ENCODE measurements at places on chromosomes 3 and 15.

DNA sequence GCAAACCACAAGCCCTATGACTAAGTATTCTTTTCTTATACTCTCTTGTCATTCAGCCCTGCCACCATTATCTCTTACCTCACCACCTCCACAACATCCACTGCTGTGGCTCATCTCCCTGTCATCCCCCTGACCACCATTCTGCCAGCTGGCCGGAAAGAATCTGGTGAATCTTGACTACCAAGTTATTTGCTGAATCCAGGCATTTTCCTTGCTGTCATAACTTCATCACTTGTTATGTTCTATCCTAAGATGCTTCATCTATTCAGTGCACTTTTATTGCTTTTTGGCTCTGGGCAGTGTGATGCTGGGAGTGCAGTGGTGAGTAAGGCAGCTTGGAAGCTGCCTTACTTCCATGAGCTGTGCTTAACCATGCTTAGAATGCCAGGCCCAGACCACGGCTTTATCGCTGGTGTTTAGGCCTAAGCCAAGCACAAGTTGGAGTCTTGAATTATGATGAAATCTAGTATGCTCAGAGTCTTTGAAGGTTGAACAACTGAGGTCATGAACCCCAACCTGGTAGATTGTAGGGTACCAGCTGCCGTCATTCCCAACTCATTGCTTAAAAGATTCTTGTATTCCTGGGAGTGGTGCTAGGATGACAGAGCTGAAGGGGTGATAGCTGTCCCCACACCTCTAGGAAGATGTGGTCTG, 27.0 kb upstream of the APH1B start:
- no peak for DNase-seq

- no peak for DNase-seq
These were observed 779.9 kb downstream of the GRM7 start for GRCh38 chr3:7640787-7641186.

DNA sequence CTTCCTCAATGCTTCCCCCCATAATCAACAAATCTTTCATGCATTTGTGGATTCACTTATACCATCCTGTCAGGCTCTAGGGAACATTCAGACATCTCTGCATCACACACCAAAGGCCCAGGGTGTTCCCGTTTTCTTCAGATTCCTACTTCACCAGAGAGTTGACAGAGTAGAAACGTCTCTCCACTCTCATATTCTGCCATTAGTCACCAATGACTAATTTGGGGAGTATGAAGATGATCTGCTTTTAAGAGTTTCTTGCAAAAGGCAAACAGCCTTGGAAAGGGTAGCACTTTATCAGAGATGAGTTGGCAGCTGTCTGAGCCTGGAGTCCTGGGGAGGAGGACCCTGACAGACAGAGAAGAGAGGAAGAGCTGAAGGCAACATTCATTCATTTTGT, 55.8 kb upstream of the DGKG start:
- no peak for DNase-seq

DNA sequence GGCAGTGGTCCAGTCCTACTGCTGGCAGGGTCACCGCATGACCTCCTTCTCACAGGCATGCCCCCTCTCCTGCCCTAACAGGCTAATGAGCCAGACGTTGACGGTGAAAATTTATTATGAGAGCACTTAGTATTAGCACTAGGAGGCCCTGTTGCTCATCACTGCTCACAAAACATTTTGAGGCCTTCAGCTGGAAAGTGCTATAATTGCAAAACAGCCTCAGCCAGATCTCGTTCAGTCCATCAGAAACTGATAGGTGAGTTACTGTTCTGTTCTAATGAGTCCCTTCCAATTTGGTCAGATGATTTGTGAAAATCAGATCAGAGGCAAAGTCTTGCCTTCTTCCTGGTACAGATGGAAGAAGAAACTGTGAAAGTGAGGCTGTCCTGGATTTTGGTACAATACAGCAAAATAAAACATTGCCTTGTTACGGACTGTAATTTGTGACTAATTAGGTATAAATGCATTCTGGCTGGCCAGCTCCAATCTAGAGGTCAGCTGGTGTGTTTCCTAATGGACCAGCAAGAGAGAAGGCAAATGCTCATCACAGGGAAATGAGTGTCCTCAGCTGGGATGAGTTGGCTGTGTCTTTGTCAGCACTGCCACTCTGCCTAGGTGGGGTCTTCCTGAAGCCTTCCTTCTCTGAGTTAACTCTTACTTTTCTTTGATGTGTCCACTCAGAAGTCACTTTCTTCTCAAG, 316.8 kb downstream of the CHST2 start:
- no peak for DNase-seq

GRCh38 chr15:63134245-63134985, 12.8 kb downstream of the LACTB start:
- DNase-seq, result no peak

DNA sequence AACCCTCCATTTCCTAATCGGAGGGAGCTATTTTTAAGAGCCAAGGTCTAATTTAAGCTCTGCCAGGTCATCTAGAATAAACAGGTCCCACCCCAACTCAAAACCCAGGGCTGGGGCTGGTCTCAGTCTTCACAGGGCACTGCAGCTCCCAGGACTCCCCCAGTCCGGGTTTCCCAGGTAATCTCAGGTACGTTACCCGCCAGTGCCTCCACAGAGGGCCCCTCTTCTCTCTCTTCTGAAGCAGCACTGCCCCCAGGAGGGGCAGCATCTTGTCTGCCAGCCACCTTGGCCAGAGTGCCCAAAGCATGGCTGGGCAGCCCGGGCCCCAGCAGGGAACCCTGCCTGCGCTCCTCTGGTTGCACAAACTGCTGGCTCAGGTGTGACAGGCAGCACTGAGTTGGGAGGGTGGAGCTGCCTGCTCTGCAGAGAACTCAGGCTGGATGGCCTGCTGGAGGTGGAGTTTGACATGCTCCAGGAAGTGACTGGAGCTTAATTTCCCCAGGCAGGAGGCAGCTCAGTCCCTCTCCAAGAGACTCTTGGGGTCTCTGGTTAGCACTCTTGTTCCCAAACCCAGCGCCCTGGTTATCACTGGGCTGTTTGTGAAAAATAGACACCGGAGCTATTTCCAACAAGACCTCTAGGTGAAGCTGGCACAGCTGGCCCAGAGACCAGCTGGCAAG, at the start of gene PLA2G4F:
TSS of gene PLA2G4F (minus strand) at position 394 of the 680 bp plus-strand sequence. CDS start at position 307, 87 bp downstream.
- no peak for DNase-seq

- DNase-seq, result no peak
These were observed 11.9 kb upstream of the CLASP2 start for GRCh38 chr3:33729993-33730392.

Measured in muscle of leg (tissue), 16 donors.